ENCODE measurements at places on chromosomes 7 and 10.

DNA sequence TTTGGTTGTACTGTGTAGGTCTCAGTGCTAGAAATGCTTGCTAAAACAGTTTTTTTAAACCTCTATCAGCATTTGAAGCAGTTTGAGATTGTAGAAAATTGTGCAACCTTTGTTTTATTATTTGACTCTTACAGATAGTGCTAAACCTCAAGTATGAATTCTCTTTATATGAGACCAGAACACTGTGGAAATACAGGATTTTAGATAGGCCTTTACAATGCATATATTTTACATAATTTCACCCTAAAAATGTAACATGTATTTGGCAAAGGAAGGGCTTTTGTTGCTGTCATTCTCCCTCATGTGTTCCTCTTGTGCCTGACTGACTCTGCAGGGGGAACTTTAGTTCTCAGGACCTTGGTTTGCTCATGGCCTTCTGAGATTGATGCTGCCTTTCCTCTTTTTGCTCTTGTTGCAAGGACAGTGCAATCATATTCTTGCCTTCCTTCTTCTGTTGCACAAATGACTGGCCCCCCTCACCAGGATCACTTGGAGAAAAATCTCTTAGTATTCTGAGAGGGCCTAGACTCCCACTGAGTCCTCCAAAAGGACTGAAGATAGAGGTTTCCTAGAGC is 188.7 kb downstream of the PPP1R9A start:
- no peak for DNase-seq

DNA sequence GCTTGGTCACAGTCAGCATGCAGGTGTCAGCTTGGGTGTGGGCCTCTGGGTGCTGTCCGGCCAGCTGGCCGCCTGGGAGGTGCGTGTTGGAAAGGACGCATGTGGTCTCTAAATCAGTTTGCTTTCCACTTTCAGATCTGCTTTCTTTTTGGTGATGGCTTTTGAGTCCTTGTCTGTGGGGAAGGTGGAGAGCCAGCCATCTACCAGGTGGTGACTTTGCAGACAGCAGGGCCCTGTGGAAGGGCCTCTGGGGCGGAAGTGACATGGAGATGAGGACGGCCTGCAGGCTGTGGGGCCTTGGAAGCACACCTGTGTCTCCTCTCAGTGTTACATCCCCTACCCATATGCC is 59.4 kb downstream of the WDR37 start:
- no peak for DNase-seq

- no peak for DNase-seq
Measured at GRCh38 chr7:142414135-142414534, 156.3 kb upstream of the PRSS58 start.

- DNase-seq: peak; percentile 37
Measured at GRCh38 chr7:21941611-21942141, 4.0 kb downstream of the CDCA7L start.

GRCh38 chr7:38541440-38541839 is 89.7 kb downstream of the AMPH start:
- DNase-seq: no peak

GRCh38 chr7:22867003-22867402 is 44.4 kb upstream of the TOMM7 start:
- DNase-seq: peak; percentile 85

DNA sequence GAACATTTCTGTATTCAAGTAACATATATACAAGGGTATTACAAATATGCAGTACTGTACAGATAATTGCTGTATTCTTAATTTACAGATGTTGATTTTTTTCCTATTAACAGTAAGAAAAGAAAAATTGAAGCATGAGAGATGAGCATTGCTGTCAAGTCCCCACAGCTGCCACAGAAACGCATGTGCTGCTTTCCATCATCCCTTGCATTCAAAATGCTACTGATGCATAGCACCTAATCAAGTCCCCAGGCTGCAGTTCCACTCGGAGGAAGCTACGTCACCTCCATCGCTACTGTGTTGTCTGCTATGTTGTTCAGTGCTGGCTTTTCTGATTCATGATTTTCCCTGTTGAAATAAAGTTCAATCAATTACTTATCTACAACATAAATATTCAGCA is 78.2 kb downstream of the EPC1 start:
- DNase-seq: no peak

DNA sequence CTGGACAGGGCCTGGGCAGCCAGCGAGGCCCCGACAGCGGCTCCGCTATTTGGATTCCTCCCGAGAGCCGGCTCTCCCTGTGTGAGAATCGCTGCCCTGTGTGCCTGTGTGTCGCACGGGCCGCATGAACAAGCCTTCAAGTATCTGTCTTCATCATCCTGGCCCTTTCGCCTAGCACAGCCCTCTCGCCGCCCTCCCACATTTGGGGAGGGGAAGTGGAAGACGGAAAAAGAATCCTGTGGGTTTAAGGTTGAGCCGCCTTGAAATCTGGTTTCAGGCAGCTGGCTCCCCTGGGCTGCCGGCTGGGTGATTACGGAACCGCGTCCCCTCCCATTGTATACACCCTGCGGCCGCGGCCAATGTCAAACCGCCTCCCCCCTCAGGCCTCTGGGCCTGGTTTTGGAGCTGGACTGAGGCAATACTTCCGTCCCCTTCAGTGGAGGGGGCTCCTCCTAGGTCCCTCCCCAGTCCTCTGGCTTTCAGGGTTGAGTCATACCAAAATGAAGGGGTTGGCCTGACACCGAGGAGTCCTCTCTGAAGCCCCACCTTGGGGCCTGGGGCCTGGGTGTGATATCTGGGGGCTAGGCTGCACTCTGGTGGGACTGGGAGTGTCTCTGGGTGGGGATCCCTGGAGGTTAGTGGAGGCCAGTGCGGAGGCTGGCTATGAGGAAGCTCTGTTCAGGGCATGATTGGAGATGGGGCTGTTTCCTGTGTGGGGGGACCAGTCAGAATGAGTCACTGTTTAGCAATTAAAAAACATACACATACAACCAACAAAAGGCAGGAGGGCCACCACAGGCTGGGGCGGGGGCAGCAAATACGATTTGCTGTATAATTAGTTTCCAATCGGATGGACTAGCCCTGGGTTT is 1.7 kb downstream of the TRIM8 start:
- DNase-seq: peak; percentile 95

DNA sequence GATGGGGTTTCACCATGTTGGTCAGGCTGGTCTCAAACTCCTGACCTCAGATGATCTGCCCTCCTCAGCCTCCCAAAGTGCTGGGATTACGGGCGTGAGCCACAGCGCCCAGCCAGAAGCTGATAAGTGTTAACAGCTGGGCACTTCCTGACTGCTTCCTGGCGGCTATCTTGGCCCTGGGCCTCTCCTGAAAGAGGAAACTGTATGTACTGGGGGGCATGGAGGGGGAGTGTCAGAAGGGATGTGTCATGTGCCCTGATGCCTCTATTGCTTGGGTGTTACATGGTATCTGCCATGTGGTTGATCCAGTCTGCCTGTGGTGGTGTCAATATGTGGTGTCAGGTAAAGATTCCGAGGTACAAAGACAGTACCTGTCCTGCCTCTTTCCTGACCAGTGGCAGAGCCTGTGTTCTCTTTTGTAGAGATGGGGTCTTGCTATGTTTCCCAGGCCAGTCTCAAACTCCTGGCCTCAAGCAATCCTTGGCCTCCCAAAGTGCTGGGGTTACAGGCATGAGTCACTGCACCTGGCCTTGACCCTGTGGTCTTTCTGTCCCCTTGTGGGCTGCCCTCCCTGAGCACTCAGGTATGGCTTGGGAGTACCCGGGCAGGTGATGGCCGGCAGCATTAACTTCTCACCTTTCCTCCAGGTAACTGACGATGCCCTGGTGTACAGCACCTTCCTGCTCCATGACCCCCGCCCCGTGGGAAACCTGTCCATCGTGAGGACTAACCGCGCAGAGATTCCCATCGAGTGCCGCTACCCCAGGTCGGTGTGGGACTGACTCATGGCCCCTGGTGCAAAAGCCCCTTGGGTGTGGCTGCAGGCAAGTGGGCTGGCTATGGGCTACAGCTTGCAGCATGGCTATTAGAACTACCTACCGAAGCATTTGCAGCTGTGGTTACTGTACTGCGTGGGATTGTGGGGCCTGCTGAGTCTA is 4.4 kb downstream of the ZP3 start:
- peak; percentile 19 for DNase-seq
